ENCODE measurements at places on chromosomes 3 and 15.

- no peak for DNase-seq
These were observed 17.2 kb upstream of the CD200 start for GRCh38 chr3:112315791-112316190.

DNA sequence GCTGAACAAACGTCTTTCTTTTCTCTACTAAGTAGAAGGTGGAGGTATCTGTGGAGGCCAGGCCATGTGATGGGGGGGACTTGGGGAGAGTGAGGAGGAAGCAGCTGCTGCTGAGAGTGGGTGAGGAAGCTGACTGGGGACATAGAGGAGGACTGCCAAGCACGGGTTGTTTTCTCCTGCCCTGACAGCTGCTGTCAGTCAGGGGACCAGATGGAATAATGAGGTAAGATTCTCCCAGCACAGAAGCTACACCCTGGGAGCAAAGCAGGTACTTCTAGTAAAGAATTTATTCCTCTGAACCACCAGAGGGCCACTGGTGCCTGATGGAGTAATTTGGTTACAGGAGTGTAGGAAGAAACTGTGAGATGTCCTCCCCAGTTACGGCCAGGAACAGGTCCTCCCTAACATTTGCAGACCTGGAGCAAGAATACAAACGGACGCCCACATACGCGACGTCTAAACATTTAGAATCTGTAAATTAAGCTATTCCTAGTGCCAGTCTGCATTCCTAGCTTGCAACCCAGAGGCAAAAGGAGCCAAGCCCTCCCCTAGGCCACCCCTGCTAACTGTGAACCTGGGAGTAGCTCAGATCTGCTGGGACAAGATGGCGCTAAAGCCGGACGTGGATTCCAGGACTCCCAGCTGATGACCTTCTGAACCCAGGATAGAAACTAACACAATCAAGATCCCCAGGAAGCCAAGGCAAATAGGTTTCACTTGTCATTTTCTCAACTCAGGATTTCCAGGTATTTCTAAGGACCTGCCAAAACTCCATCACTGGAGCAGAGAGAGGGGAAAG, 14.8 kb downstream of the CRYGS start:
- no peak for DNase-seq

GRCh38 chr15:77573802-77574201, 58.9 kb downstream of the LINGO1 start:
- DNase-seq, result no peak

GRCh38 chr15:29062179-29062591, 176.4 kb downstream of the APBA2 start:
- DNase-seq, result no peak

DNA sequence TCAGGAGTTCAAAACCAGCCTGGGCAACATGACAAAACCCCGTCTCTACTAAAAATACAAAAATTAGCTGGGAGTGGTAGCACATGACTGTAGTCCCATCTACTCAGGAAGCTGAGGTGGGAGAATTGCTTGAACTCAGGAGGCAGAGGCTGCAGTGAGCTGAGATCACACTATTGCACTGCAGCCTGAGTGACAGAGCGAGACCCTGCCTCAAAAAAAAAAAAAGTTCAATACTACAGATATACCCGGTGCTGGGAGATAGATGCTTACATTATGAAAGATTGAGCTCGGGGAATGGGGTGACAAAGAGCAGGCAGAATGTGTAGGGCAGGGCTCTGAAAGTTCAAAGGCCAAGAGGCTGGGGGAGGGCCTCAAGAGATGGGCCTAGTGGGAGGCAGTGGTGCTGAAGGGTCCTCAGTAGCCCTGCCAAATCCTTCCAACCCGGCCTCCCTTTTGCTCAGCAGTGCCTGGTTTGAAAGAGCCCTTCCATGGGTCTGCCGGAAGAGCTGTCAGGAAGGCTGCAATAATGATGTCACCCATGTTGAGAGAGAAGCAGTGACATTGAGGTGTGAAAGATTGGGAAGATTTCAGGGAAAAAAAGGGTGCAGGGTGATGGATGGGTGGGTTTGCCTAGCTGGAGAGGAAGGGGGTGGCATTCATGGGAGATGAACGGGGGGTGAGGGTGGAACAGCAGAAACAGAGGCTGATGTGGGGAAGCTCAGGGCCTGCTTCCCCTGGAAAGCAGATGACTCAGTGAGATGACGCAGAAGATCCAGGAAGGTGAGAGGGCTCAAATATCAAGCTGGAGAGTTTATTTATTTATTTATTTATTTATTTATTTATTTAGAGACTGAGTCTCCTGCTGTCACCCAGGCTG, 20.0 kb upstream of the IREB2 start:
- no peak for DNase-seq

- no peak for DNase-seq
These were observed 1278.0 kb upstream of the GBE1 start for GRCh38 chr3:83039422-83039821.

DNA sequence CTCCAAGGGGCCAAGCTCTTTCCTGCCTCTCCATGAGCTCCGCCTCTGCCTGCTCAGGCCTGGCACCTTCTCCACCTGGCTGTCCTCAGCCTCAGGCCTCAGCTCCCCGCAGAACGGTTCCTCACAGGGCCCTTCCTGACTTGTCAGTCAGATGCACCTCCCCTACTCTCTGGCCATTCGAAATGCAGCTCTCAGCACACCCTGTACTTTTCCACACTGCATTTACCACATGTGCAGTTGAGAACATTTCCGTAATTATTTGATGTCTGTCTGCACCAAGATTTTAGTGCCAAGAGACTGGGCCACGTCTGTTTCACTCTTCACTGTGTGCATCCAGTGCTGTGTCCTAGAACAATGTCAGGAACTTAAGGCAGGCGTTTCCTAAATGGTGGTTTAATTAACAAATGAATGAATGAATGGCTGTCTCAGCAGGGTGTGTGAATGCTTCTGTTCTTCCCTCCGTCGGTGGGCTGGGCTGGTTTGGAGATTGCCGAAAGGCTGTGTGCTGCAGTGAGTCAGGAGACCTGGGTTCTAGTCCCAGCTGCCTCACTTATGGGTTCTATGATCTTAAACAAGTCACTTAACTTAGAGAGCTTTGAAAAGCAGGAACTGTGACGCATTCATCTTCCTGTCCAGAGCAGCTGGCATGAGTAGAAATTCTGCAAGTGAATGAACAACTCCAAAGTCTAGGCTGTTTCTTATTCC, 5.4 kb downstream of the MUC4 start:
- DNase-seq, result no peak

GRCh38 chr3:129425619-129426018, 2.8 kb downstream of the EFCAB12 start:
- no peak for DNase-seq

GRCh38 chr3:136624894-136625815, 127.0 kb downstream of the STAG1 start:
- DNase-seq, result no peak

GRCh38 chr3:121992601-121993560, 29.2 kb downstream of the ILDR1 start:
- no peak for DNase-seq

GRCh38 chr3:8629151-8630021, 15.2 kb downstream of the SSUH2 start:
- peak; percentile 79 for DNase-seq

DNA sequence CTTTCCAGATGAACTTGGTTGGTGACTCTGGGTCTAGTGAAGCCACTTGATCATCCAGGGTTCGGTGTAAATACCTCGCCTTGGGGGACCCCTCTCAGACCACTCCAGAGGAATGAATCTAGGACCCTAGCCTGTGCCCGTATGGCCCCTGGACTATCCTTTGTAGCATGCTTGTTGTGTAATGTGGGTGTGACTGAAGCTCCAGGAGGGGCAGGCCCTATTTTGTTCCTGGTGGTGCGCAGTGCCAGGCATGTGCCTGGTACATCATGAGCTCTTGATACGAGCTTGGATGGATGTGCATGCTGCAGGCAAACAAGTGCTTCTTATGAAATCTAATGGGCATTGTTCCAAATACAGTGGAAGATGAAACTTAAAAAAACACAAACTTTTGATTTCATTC, 82.8 kb downstream of the EBLN2 start:
- no peak for DNase-seq

DNA sequence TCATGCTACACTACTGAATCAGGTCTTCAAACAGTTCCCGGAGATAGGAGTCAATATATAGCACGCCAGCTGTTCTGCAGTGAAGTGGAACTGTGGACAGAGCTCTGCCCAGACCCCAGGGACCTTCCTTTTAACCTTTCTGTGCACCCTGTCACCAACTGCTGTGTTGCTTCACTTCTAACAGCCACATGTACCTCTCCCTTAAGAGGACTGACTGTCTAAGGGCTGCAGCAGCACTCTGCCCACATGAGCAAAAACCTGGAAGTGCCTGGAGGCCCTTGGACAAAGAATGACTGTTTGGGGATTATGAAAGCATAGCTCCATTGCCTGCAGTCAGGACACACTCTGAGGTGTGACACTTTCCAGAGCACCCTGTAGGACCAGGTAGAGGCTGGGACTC, 88.3 kb upstream of the CTNNB1 start:
- DNase-seq, result no peak

DNA sequence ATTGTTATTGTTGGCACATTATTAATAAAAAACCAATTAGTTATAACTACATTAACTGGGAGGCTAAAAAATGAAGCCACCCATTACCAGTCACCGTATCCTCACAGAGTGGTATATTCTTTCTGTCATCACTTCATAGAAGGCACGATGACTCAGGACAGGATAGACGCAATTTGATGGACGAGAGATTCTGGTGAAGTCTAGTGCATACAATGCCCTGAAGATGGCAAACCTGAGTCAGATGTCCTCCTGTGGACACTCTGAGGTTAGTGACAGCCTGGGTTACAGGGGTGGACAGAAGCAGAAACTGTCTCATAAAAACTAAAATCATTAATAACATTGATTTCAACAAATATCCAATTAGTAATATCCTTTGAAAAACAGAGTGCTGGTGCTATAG, 150.3 kb downstream of the SLC9A9 start:
- DNase-seq, result no peak

DNA sequence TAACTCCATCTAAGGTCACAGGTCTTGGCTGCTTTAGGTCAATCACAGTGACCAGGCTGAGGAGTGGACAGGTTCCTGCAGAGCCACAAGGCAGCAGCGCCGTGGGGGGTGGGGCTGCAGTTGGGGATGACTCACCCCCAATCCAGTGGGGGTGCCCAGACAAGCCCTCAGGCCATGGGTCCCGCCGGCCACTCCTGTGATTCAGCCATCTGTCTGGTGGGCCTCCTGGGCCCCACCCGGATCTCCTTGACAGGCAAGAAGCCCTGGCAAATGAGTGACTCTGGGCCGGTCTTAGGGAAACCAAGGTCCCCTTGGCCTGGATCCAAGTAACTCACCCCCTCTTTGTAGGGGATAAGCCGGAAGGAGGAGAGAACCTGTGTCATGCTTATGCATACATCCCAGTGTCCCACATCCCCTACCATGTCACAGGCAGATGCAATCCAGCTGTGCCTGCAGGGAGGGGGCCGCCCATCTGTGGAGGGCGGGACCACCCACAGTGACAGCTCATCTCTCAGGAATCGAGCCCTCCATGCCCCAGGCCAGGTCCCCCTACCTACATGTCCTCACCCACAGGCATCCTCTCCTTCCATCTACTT, 495 bp upstream of the COL7A1 start:
- DNase-seq, result peak; percentile 91

- DNase-seq, result no peak
These were observed 181.3 kb upstream of the EIF1B start for GRCh38 chr3:40128166-40128565.

DNA sequence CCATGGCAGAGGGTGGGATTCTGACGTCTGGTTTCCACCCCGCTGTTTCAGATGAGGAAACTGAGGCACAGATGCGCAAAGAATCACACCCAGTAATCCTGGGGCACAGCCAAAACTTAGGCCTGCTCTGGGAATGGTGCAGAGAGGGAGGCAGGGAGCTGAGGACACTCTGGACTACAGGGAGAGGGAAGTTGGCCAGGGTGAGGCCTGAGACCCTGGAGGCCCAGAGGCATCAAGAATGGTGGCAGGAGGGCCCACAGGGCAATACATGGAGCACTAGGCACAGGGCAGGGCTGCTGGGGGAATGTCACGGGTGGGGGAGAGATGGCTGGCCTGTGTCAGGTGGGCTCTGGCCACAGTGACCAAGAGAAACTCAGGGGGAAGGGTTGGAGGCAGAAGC, 63.6 kb downstream of the TLE3 start:
- DNase-seq, result no peak

DNA sequence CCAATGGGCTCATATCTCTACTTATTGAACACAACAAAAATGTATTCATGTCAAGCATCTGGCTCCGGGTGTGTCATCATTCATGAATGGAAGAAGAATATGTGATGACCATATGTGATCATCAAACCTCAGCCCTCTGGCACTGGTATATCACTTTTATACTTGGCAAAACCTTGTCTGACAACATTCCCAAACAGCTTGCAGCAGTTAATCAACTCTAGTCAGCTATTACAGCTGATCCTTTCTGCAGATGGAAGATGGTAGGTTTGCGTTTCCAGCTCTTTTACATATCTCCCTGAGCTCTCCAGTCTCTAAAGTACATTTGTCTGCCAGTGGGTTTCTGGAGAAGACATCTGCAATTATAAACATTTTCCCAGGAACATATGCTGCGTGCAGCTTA, 6.6 kb downstream of the PLSCR5 start:
- DNase-seq, result no peak

- peak; percentile 26 for DNase-seq
These were observed 6.0 kb downstream of the KCNMB3 start for GRCh38 chr3:179244878-179245277.

GRCh38 chr15:38996111-38996631, 431.6 kb upstream of the RASGRP1 start:
- DNase-seq, result peak; percentile 71

GRCh38 chr3:108599677-108600409, 10.3 kb downstream of the DZIP3 start:
- no peak for DNase-seq

DNA sequence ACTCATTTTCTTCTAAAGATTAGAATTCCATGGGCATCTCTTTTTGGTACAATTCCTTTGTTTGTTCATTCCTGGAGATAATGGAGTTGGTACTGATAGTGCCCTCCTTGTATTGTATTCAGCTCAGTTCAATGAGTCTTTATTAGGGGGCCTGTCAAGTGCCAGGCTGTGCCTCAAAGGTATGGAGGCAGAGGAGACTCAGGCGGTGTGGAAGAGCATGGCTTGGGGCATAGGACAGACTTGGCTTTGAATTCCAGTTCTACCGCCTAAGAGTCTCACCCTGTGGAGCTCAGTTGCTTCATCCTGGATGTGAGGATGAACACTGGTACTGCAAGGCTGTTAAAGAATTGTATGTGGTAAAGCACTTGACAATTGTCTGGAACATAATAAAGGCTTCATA, 196.6 kb upstream of the IL12A start:
- DNase-seq, result no peak

Data from AG08396 (cell line).